Hematopoietic multipotent progenitor cell treated with erythropoietin and hydrocortisone succinate and interleukin-3 and kit ligand, for 17 days (in vitro differentiated cells): ENCODE measurements at places on chromosomes 4 and X.

DNA sequence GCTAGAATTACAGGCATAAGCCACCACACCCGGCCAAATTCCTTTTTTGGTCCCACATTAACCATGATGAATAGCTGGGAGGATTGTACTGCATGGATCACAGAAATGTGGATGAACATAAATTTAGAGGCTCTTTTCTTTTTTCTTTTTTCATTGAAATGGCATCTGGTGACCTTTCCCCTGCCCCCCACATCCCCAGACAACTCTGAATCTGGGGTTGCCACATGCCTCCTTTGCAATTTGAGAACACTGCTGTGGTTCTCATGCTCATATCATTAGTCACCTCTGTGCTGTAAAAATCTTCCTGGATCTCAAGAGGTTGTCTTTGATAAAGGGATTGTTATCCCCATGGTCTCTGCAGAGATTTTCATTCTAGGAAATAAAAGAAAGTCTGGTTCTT is 22.8 kb upstream of the FMR1NB start:
- no peak for DNase-seq

GRCh38 chr4:41268721-41269517 is 12.2 kb downstream of the UCHL1 start:
- no peak for DNase-seq

GRCh38 chr4:19711871-19712270 is 539.8 kb upstream of the SLIT2 start:
- no peak for DNase-seq

DNA sequence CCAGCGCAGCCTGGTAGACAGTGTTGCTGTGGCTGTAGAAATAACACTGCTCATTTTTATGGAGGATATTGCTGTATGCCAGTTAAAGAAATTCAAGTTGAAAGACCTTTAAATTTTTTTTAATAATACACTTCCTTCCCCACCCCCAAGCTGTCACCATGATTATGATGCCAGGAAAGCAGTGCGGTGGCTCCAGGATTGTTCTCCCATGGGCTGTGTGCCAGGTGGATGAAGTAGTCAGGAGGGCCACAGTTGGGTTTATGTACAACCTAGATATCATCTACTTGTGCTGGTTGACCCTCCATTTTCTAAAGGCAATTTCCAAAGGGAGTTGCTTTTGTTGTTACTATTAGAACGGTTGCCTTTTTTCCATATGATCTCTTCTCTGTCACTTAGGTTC is 136.6 kb downstream of the AFF1 start:
- no peak for DNase-seq

- no peak for DNase-seq
These were observed 64.3 kb upstream of the NR0B1 start for GRCh38 chrX:30373479-30373878.

DNA sequence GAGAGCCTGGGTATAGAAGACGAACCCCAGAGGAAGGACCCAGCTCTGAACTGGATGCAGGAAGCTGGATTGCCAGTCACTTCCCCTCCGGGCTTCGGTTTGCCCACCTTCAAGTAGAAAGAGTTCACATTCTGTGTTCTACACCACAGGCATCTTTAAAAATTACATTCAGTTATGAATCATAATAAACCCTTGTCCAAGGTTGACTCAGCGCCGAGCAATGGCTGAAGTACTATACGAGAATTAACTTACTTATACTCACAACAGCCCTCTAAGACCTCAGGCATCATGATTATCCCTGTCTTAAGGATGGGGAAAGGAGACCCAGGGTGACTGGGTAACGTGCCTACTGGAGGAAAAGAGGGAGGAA is 72.5 kb downstream of the EVC2 start:
- DNase-seq = no peak

DNA sequence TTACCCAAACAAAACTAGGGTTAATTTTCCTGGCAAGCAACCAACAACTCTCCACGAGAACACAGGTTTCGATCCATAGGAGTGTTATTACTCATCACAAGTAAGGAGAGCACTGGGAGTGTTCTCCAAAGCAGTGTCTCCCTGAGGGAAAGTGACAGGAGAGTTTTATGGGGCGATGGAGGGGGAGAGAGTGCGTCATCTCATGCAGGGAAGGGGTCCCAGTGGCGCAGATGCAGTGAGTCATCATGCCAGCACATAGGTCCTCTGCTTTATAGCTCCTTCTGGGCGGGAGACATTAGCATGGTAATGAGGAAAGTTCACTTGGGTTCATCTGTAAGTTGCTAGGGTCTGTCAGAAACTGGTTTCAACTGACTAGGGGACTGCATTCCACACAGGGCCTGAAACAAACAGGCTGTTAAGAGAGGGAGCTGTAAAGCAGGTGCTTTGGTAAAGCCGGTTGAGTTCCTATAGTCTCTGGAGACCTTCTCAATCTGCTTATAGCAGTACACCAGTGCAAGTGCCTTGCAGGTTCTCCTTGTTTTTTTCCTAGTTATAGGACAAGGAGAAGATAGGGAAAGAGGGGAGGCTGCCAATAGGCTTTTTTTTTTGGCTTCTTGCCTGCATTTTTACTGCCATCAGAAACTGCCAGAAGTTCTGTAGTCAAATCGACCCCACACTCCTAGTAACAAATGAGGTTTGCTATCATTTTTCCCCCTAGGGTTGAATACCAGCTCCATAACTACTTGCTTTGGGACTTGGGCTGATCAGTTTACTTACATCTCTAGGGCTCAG is 12.8 kb upstream of the BOD1L1 start:
- DNase-seq = no peak

DNA sequence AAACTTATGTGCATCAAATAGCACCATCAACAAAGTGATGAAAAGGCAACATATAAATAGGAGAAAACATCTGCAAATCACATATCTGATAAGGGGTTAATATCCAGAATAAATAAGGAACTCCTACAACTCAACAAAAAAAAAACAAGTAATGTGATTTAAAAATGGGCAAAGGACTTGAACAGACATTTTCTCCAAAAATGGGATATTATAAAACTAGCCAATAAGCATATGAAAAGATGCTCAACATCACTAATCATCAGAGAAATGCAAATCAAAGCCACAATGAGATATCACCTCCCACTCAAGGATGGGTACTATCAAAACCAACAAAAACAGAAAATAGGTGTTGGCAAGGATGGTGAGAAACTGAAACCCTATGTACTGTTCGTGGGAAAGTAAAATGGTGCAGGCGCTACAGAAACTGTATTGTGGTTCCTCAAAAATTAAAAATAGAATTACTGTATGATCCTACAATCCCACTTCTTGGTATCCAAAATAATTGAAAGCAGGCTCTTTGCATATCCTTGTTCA is 2.4 kb downstream of the DNAJB14 start:
- no peak for DNase-seq
